ENCODE measurements at places on chromosomes 6 and 20. TPM values are rescaled to one million over a fixed set of nuclear protein-coding genes. Genes with fewer than 3 reads are reported as not detected.

DNA sequence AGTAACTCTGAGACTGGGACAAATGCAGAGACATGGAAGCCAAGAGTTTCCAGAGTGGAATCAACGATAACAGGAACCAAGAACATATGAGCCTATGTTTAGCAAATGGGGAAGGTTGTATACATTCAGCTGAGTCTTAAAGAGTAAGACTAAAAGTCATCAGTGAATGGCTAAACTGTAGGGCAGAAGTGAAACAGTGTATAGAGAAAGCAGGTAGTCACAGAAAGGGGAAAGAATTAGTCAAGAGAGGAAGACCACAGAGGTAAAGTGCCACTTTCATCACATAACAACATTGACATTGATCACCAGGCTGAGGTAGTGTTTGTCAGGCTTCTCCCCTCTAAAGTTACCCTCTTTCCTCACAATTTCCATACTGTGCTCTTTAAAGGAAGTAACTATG lies 306.5 kb upstream of the SPTLC3 start:
- no peak for DNase-seq

- DNase-seq: no peak
These were observed 12.5 kb downstream of the CRYBG1 start for GRCh38 chr6:106372838-106373501.

DNA sequence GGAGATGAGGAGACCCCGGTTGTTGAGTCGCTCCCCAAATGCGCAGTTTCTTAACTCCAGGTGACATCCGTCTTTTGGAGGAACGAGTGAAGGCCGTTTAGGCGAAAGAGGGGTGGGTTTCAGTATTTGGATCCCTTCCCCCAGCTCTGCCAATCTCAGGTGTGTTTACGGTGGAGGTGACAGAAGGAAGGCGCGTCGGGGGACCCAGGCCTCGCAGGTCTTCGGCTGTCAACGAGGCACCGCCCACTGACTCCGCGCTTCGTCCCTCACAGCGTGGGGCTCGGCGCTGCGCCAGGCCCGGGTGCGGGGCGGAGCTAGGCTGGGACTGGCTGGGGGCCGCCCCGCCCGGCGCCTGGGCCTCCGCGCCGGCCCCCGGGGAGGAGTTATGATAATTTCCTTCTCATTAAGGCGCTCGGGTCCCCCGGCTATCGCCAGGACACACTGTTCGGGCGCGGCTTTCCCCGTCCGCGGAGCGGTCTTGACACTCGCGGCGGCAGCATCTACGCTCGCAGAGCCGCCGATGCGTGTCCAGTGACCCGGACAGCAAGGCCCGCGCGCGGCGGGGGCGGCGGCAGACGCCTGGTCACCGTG lies at the start of gene TFAP2C:
Gene TFAP2C (plus strand): TSS at position 434 of the 591 bp plus-strand sequence. CDS start 239 bp downstream, outside the sequence.
- peak; percentile 91 for DNase-seq

DNA sequence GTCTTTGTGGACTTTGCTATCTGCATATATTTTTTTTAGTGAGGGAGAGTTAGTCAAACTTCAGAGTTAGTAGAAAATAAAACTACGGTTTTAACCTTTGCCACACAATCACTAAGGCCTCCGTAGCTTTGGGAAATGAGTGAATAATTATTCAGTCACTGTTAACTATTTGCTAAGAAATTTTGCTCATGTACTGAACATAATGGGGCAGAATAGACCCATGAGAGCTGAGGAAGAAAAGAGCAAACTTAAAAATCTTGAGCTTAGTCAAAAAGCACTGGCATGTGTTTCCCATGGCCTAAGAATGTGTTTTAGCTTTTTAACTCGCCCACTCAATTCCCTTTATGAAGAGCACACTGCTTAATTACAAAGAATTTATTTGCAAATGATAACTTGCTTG lies 60.4 kb upstream of the SUPT3H start:
- no peak for DNase-seq

DNA sequence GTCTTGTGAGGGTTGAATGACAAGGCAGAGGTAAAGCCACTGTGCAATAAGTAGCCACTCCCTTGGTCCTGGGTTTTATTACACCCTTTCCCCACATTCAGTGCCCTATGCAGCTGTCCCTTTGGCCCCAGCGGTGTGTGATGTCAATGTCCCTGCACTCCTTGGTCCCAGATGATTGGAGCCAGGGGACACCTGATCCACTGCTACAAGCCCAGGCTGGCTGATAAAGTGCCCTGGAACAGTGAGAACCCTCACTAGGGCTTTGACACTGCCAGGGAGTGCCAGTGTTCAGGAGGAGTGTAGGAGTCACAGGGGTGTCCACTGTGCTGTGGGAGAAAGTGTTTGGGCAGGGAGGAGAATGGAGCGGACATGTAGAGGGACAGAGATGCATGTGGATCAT lies 30.4 kb downstream of the GABRR1 start:
- DNase-seq: no peak

- DNase-seq: no peak
These were observed 256.5 kb upstream of the RREB1 start for GRCh38 chr6:6851059-6851948.

GRCh38 chr6:104908031-104908887 lies 48.5 kb upstream of the HACE1 start:
- DNase-seq: no peak

DNA sequence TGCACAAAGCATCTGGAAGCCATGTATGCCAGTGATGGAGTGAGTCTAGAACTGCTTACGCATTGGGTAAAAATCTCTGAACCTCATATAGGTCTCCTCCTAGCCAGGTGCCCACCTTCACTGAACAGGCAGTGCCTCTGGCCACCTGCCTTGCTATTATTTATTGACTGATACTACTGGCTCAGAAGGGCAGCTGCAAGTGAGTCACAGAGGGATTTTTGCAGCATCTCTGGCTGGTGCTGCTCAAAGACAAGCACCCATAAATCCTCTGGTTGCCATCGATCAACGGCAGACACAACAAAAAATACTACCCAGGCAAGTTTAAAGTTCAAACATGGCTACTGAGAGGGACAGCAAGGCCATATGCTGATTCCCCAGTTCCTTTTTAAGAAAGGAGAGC lies 279.4 kb downstream of the UBE3D start:
- no peak for DNase-seq

DNA sequence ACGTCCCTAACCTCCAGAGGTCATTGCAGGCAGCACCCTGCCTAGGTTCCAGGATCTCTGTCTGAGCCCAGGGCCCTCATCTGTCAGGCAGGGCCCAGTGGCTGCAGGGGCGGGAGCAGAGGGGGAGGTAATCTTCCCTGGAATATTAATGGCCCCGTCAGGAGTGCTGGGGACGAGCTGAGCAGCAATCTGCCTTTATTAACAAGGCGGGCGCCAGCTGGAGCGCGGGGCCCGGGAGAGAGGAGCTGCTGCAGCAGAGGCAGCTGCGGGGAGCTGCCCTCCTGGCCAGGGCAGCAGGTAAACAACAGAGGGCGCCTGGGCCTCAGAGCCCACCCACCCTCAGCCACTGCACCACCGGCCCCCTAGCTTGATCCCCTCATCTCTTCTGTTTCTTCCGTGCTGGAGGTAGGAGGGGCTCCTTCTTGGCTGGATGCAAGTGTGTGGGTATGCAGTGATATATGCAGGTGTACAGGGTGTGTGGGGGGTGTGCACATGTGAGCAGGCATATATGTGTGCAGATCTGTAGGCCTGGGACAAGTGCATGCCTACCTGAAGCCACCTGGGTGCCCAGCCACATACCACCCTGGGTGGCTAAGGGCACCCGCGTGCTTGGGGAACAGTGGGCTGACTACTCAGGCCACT lies 131.8 kb upstream of the MLN start:
- DNase-seq: no peak

GRCh38 chr6:124722141-124722878 lies 239.9 kb upstream of the RNF217 start:
- DNase-seq: no peak

DNA sequence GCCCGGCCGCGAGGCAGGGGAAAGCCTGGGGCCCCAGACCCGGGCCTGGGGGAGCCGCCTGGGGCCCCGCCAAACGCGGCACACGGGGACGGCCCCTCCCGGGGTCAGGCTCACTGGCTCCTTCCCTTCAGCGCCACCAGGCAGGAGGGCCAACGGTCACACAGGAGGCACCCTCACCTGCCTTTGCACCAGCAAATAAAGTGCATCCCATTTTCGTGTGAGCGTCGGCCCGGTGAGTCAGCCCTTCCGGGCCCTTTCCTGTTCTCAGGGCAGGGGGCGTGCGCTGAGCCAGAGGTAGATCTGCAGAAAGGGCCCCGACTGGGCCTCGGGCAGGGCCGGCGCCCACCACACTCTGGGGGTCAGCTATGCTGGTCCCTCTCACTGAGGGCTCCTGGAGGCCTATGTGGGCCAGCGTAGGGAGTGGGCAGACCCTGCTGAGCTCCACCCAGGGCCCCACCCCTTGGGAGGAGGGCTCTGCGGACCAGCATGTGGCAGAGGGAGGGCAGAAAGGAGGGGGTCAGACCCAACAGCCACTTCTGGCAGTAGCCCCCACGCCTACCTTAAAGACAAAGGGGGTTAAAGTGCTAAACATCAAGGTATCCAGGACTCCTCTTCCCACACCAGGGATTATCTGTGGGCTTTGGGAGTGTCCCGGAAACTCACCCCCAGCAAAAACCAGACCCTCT lies 931 bp upstream of the UCKL1 start:
- DNase-seq: peak; percentile 84

DNA sequence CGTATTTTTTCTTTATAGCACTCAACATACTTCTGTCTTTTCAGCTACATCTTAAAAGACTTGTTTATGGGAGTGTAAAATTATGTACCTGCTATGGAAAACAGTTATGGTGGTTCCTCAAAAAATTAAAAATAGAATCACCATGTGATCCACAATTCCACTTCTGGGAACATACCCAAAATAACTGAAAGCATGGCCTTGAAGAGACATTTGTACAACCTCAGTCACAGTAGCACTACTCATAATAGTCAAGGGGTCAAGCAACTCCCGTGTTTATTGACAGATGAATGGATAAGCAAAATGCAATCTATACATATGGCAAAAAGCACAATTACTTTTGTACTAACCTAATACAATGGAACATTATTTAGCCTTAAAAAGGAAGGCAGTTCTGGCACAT lies 74.5 kb downstream of the METTL24 start:
- no peak for DNase-seq

- no peak for DNase-seq
These were observed 13.9 kb upstream of the MDGA1 start for GRCh38 chr6:37711331-37712241.

- DNase-seq: no peak
These were observed 24.8 kb upstream of the PHACTR3 start for GRCh38 chr20:59579404-59580145.

DNA sequence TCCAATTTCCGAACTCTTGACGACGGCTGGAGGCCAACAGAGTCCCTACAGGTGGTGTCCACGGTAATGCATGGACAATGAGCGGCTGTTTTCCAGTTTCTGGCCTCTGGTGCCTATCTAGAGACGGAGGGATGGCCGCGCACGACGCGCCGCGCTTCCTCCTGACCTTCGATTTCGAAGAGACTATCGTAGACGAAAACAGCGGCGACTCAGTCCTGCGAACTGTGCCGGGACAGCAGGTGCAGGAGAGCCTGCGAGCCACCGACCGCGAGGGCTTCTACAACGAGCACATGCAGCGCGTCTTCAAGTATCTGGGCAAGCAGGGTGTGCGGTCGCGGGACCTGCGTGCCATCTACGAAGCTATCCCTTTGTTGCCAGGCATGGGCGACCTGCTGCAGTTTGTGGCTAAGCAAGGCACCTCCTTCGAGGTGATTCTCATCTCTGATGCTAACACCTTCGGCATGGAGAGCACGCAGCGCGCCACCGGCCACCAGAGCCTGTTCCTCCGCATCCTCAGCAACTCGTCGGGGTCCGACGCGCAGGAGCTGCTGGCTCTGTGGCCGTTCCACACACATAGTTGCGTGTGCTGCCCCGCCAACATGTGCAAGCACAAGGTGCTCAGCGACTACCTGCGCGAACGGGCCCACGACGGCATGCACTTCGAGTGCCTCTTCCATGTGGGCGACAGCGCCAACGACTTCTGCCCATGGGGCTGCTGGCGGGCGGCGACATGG lies 169.4 kb downstream of the CDK19 start:
- DNase-seq: no peak

The HMGA1 gene
- total RNA-seq: 127 TPM

The TRDN gene
- total RNA-seq: not detected

The FERMT1 gene
- total RNA-seq: 39.3 TPM

The GPR6 gene
- total RNA-seq: not detected

The ARMH2 gene
- total RNA-seq: not detected

The KATNA1 gene
- total RNA-seq: 11.7 TPM

The ELOVL4 gene
- total RNA-seq: 34.4 TPM

The KIF6 gene
- 1.1 TPM for total RNA-seq

The NRM gene
- 6.5 TPM for total RNA-seq

All from suprapubic skin (tissue), 4 donors.